H1 (cell line): ENCODE measurements at places on chromosomes 12 and 14.

GRCh38 chr12:106255952-106256351, 8.1 kb upstream of the CKAP4 start:
- peak; percentile 1 for DNase-seq

- DNase-seq = no peak
Observed at GRCh38 chr14:83433618-83434017, 1900.0 kb upstream of the SEL1L start.

GRCh38 chr12:87883806-87884205, 145.4 kb downstream of the C12orf50 start:
- no peak for DNase-seq

- no peak for DNase-seq
Observed at GRCh38 chr14:71780075-71780474, 152.2 kb upstream of the RGS6 start.

DNA sequence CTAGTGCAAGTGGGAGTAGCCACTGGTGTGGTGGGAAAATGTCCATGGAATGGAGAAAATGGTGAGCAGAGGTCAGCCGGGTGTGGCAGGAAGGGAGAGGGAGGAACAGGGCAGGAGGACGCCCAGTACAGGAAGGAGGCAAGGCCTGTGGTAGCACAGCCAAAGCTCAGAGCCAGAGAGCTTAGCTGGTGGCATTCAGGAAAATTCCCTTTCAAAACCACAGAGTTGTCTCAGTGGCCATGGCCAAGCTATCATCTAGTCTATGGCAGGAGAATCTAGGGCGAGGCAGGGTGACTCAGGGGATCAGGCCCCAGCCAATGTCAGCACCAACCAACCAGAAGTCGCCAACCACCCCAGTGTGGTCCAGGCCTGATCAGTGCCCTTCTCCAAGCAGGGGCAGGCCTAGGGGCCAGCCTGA, 67.7 kb upstream of the DDX11 start:
- DNase-seq = no peak

- DNase-seq = no peak
Observed at GRCh38 chr14:104284107-104284592, 145.8 kb downstream of the KIF26A start.

- DNase-seq = no peak
Observed at GRCh38 chr12:55721601-55722213, 1.5 kb downstream of the RDH5 start.

- no peak for DNase-seq
Observed at GRCh38 chr12:107843351-107844311, 69.1 kb downstream of the ASCL4 start.

DNA sequence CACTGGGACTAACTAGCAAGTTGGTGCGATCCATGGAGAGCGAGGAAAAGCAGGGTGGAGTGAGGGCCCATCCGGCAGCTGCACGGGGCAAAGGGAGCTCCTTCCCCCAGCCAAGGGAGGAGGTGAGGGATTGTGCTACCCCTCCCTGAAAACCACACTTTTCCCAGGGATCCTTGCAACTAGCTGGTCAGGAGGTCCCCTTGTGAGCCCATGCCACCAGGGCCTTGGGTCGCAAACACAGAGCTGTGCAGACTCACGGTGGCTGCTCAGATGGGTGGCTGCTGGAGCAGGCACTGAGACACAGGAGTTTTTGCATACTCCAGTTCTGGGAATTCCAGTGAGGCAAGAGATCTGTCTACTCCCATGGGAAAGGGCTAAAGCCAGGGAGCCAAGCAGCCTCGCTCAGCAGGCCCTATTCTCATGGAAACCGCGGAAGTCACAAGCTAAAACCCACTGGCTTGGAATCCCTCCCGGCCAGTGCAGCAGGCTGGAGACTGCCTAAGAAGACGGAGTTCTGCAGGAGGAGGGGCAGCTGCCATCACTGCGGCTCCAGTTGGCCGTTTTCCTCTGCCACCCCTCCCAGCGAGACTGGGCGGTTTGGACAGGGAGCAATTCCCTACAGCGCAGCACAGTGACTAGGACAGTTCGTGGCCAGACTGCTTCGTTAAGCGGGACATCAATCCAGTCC, 10.9 kb upstream of the ZNF705A start:
- peak; percentile 50 for DNase-seq

DNA sequence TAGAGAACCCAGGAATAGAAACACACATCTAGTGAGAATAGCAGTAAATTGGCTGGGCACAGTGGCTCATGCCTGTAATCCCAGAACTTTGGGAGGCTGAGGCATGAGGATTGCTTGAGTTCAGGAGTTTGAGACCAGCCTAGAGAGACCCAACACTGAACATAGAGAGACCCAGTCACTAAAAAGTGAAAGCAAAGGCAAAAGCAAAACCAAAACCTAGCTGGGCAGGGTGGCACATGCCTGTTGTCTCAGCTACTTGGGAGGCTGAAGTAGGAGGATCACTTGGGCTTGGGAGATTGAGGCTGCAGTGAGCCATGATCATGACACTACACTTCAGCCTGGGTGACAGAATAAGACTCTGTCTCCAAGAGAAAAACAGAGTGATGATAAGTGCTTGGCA, 37.5 kb upstream of the MIS18BP1 start:
- no peak for DNase-seq

DNA sequence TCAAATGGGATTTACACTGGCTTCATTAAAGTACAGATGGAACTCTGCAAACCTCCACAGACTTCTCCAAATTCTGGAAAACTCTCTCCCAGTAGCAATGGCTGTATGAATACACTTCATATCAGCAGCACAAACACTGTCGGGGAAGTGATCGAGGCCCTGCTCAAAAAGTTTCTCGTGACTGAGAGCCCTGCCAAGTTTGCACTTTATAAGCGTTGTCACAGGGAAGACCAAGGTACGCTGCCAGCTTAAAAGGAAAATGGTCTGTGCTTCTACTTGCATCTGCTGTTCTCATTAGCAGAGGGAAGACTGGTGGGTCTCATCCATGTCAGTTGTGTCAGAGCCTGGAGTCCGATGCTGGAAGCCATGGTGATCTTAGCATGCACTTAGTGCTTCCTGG, 71.0 kb downstream of the GNS start:
- no peak for DNase-seq

GRCh38 chr12:28974166-28974565, 174.9 kb upstream of the FAR2 start:
- no peak for DNase-seq

- no peak for DNase-seq
Observed at GRCh38 chr12:11727133-11727664, 77.7 kb downstream of the ETV6 start.

- no peak for DNase-seq
Observed at GRCh38 chr12:88472248-88472647, 108.0 kb downstream of the KITLG start.

- DNase-seq = no peak
Observed at GRCh38 chr12:4024701-4025100, 151.5 kb upstream of the PARP11 start.

- no peak for DNase-seq
Observed at GRCh38 chr12:77980782-77981181, 150.1 kb downstream of the NAV3 start.

- no peak for DNase-seq
Observed at GRCh38 chr12:68498736-68499135, 112.0 kb upstream of the RAP1B start.

DNA sequence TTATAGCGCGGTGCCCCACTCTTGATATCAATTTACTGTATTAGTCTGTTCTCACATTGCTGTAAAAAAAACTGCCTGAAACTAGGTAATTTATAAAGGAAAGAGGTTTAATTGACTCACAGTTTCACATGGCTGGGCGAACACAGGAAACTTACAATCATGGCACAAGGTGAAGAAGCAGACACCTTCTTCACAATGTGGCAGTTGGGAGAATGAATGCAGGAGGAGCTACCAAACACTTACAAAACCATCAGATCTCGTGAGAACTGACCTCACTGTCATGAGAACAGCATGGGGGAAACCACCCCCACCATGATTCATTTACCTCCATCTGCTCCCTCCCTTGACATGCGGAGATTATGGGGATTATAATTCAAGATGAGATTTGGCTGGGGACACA, 42.3 kb downstream of the FBXO34 start:
- DNase-seq = no peak

- no peak for DNase-seq
Observed at GRCh38 chr14:103526914-103527248, 2.1 kb upstream of the TRMT61A start.

DNA sequence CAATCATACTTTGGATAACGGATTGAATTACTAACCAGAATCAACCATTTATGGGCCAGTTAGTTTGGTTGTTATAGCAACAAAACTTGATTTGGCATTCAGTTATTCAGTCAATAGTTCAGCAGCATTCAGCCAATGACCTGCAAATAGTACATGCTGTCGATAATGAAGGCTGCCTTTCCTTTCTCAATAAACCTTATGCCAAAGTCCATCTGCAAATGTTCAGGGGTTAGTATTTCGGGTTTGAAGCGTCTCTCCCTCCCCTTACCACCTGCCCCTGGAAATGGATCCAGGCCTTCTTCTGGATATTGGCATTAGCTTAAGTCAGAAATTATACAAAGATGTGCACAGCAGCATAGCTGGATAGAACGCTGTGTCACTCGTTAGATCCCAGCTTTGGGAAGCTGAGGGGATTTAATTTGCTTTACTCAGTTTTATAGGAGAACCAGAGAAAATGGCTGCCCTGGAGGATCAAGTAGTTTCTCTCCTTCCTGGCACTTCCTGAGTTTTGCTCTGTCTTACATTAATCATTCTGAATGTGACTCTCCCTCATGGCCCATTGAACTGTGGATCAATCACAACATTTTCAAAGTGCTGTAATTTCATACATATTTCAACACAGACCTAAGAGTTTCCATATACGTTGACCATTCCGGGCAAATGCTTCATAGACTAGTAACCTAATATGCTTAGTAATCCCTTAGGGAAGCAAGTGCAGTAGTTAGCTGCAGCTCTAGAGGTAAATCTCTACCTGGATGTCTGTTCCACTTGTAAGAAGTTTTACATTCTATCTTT, 46.7 kb upstream of the PTPRR start:
- no peak for DNase-seq

DNA sequence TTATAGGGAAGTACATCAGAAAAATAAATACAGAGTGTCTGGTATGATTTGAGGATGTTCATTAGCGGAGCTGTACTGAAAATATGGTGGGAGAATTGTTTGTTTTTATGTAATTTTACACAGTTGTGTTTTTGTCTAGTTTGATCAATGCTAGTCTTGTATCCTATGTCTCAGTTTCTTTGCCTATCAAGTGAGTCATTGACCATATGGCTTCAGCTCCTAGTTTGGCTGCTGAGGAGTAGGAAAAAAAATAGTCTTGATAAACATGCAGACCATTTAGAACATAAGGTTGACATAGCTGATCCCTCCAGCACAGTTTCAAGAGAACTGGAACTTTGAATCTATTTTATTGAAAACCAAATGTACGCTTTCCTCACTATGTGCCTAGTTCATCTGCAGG, 1292.1 kb upstream of the FLRT2 start:
- no peak for DNase-seq

DNA sequence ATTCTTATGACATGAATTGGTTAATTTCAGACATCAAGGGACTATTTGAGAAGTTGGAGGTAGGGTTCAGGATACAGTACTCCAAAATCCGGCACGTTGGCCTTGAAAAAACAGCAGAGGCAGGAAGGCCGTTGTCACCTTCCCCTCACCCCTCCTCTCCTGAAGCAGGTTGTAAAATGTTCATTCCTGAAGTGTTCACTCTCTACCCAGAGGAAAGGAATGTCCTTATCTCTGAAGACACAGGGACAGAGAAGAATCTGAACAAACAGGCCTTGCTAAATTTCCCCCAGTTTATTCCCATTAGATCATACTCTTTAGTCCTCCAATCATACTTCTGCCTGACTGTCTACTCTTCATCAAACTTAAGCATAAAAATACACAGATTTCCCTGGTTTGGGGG, 313.6 kb downstream of the ZFP36L1 start:
- DNase-seq = no peak

- DNase-seq = no peak
Observed at GRCh38 chr12:123337070-123337469, 27.6 kb downstream of the SBNO1 start.

DNA sequence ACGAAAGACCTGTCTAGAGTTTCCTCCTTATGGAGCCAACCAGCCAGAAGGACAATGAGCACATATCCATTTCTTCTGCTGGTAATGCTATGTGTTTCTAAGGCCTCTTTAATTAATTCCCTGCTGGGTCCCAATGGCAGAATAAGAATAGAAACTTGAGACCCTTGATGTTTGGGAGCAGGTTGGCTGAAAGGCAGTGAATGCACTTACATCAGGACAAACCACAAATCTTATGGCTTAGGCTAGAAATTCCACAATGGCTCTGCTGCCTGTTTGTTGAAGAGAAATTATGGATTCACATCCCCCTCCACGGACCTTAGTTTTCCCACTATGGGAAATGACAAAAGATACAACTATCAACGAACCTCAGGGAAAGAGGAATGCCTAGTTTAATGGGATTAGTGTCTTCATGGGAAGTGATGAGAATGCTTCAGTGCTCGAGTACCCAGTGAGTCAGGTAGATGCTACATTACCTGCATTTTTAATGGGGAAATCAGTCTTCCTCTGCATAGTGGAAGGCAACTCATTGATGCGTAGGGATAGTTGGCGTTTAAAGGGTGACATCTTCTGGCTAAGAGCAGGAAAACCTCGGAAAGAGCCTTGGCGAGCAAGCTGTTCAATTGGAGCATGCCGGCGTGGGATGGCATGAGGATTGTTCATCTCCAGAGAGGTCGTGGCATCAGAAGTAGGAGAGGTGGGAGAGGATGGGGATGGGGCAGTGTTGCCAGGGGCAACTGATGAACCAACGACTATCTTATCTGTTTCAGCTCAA, 46.5 kb downstream of the PAPLN start:
- DNase-seq = peak; percentile 44

DNA sequence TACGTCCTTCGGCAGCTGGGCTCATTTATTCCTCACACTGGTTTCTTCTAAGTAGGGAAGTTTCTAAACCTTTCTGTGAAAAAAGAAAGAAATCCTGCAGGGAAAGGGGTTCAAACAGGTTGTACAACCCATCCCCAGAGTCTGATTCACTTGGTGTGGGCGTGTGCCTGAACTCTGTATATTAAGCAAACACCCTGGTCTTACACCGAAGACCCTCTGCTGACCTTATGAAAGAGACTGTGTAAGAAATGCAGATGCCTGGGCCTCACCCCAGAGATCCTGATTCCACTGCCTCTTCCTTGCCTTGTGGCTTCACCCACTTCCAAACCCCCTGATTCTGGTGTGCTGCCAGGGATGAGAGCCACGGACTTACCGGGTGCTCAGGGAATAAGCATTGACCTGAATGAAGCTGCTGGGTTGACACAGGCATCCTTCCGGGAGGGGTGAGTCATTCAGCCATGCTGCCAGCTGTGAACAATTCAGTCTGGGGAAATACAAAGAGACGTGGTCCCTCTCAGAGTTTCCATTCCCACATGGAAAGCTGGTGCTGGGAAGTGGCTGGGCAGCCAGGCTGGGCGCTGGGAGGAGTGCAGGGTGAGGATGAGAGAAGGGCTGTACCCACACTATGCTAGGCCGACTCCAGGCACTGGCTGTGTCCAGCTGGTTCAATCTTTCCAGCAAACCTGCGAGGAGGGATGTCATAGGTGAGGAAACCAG, 26.5 kb upstream of the ACTN1 start:
- no peak for DNase-seq

GRCh38 chr14:22524784-22525161, 64.3 kb downstream of the DAD1 start:
- DNase-seq = no peak
